ENCODE measurements at places on chromosomes 1 and 21.

GRCh38 chr1:218475275-218475674 lies 130.1 kb downstream of the TGFB2 start:
- DNase-seq, result no peak

GRCh38 chr1:168907053-168907452 lies 178.0 kb upstream of the DPT start:
- no peak for DNase-seq

- DNase-seq, result no peak
Measured at GRCh38 chr1:231162970-231163829, 1.3 kb downstream of the TRIM67 start.

DNA sequence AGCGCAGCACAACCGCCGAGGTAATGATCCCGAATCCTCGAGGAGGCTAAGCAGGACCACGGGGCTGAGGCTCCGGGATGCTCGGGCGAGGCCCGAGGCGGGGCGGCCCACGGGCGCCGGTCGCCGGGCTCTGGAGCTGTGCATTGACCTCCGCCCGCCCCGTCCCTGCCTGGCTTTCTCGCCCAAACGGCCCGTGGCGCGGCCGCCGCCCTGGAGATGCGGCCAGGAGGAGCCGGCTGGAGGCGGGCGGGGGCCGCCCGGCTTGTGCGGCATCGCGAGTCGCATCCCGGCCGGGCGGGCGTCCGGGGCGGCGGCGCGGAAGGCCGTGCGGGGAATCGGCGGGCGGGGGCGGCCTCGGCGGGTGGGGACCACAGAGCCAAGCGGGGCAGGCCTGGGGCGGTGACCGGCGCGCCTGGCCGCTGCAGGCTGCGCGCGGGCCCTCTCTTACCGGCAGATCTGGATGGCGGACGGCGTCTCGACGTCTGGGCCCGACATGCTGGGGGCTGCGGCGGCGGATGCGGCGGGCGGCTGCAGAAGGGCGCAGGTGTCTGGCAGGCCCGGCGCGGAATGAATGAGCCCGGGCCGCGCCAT lies 663 bp downstream of the ACOT7 start:
- no peak for DNase-seq

GRCh38 chr1:229271448-229272159 lies 693 bp downstream of the RAB4A start:
- peak; percentile 23 for DNase-seq

GRCh38 chr1:199403531-199404116 lies 623.9 kb upstream of the NR5A2 start:
- DNase-seq, result no peak

- no peak for DNase-seq
Measured at GRCh38 chr1:97412166-97412565, 508.7 kb downstream of the DPYD start.

DNA sequence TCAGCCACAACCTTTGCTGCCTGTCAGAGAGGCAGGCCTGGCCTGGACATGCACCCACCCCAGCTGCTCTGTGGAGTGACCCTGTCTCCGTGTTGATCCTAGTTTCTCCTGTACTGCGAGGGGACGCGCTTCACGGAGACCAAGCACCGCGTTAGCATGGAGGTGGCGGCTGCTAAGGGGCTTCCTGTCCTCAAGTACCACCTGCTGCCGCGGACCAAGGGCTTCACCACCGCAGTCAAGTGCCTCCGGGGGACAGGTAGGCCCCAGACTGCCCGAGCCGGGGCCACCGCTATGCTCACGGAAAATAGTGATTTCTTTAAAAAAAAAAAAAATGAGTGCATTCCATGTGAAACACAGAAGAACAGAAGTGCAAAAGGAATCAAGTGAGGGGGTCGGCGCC lies 41.6 kb upstream of the TRAPPC10 start:
- DNase-seq, result no peak

- no peak for DNase-seq
Measured at GRCh38 chr1:22290157-22290556, 147.3 kb upstream of the WNT4 start.
